Right ventricle myocardium superior (tissue), 1 donor: ENCODE measurements at places on chromosomes 7 and 10. TPM values are rescaled to one million over a fixed set of nuclear protein-coding genes. Genes with fewer than 3 reads are reported as not detected.

- no peak for DNase-seq
Observed at GRCh38 chr10:30816159-30816819, 186.7 kb upstream of the LYZL2 start.

GRCh38 chr7:151925446-151926335 lies 30.6 kb upstream of the GALNTL5 start:
- peak; percentile 81 for DNase-seq

Gene OGA
- total RNA-seq, result 84.4 TPM

Gene NODAL
- total RNA-seq, result not detected

Gene VWA2
- 0.08 TPM for total RNA-seq
